ENCODE measurements at places on chromosomes 11 and 22. TPM values are rescaled to one million over a fixed set of nuclear protein-coding genes. Genes with fewer than 3 reads are reported as not detected.

DNA sequence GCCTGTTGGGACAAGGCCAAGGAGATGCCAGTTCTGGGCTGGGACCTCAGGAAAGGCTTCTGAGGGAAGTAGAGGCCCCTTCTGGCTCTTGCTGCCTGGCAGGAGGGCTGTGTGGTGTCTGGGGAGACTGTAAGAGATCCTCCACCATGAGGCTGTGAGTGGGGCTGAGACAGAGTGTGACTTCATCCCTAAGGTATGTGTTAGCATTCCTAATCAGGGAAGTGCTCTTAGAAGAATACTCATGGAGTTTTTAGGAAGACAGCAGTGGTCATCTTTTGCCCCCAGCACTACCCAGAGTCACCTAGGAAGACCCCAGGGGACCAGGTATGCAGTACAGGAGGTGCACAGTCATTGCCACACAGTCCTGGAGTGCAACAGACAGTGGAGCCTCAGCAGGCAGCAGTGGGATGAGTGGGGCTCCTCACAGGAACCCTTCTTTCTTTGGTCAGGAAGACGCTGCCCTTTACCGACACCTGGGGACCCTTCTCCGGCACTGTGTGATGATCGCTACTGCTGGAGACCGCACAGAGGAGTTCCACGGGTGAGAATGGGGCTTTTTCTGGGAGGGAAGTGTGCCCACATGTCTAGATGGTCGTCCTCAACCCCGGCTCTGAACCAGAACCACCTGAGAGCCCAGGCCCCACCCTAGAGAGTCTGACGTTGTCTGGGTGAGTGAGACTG lies 2.8 kb downstream of the RIC8A start:
- no peak for ATAC-seq

GRCh38 chr11:31871310-31872075 lies 60.4 kb upstream of the PAX6 start:
- no peak for ATAC-seq

DNA sequence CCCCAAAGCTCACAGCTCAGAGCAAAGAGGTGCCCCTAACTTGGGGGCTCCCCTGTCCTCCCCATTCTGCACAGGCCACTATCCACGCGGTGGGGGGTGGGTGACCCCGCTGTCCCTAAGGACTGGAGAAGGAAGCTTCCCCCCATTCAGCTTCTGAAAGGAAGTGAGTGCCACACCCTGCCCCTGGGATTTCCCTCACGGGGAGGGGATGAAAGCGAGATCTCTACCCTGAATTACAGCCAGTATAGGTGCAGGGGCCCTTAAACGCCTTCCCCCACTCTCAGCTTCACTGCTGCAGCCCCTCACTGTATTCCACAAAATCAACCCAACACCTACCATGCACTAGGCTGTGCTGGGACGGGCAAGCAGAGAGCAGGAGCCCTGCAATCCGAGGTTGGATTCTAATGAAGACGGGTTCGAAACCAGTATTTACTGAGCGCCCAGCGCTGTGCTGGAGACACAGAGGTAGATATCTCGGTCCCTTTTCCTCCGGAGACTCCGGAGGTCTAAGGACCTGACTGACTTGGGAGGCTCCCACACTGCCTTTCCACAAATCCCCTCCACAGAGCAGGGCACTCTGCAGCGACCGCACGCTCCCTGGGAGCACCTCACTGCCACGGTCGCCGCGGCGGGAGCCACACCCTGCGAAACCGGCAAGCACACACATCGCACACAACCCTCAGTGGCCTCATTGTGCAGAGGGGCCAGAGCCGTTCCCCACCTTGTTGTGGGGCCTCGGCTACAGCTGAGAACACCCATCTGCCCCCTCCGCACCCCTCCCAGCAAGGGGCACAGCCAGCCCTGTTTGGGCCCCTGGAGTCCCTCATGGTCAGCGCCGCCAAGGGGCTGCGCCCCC lies 1.8 kb downstream of the AHNAK start:
- no peak for ATAC-seq

DNA sequence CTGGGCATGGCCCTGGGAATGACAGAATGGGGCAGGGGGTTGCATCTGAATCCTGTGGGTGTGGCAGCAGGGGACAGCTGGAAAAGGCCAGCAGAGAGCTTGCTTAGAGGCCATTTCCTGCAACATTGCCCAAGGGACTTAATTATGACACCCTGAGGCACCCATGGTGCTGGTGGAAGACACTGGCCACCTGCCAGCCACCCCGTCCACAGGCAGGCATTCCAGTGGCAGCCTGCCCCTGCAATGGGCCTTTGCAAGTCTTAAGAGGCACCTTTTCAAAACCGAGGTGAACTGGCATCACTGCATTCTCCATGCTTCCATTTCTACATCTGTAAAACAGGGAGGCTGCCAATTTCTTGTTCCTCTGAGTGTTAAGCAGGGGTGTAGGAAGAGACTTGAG lies 21.6 kb upstream of the SUSD2 start:
- no peak for ATAC-seq

GRCh38 chr11:65976216-65977176 lies 15.0 kb downstream of the SART1 start:
- ATAC-seq: no peak

DNA sequence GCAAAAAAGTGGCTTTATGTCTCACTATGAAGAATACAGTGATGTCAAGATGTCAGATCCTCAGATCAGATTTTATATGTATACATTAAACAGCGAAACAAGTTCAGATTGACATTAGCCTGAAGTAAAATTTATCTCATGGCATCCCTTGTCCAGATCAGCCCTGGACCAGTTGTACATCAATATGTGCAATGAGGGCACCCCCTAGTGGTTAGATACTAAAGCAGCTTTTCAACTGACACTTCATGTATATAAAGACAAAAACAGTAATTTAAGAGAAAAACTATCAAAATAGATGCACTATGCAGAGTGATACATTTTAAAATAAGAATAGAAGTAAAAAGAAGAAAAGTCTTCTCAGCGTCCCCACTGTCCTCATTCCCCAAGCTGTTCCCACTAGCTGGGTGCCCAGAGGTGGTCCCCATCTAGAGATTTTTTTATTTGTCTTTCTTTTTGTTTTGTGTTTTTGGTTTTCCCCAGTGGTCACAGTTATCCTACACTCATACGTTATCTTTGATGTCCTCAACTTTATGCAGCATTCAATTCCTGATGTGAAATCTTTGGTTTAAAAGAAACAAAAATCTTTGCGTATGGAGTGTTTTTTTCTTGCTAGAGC lies 2193.4 kb upstream of the RAG2 start:
- ATAC-seq: no peak

DNA sequence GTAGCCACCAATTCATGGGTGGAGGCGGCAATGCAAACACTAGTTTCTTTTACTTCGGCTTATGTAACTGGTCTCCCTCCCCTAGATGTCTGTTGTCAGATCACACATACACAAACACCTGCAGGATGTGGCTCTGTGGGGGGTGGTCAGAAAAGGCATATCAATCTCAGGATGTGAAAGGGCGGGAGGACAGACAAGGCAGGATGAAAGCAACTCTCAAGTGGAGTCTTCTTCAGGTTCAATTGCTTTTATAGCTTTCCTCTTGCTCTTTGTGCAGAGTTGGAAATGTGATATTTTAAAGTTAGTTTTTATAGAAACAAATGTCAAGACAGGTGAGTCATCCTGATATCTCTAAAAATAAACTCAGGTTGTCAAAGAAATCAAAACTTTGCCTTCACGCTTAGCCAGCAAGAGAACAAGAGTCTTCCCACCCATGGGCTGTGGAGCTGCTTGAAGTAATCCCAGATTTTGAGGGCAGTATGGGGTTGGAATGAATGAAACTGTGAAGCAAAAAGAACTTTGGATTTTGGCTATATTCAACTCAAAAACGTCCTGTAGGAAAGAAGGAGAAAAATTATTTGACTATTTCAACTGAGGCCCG lies 423.4 kb downstream of the GUCY1A2 start:
- ATAC-seq: no peak

DNA sequence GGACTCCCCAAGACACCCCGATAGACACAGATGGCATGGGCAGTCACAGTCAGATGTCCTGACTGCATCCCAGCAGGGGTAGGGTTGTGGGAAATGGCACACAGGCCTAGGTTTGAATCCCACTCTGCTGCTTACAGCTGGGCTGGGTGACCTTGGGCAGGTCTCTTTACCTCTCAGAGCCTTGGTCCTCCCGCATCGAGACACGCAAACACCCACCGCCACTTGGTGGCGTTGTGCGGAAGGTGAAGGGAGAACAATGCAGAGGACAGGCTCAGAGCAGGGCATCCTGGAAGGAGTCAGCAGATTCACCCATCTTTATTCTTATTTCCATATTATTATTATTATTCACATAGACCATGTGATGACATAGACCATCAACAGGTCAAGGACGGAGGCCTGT lies 140.5 kb downstream of the MIAT start:
- ATAC-seq: no peak

DNA sequence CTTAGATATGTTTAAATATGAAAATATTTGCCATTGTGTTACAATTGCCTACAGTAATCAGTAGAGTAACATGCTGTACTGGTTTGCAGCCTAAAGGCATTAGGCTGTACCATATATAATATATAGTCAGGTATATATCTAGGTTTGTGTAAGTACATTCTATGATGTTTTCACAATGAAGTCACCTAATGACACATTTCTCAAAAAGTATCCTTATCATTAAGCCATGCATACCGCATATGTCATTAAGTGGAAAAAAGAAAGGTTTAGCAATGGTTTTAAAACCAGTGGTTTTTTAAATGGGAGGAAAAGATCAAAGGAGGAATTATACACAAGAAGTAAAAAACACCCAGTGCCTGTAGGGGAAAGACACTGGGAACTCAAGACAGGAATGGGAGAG lies 122.7 kb downstream of the RBFOX2 start:
- ATAC-seq: no peak

GRCh38 chr11:82663535-82663934 lies 70.1 kb downstream of the FAM181B start:
- ATAC-seq: no peak

DNA sequence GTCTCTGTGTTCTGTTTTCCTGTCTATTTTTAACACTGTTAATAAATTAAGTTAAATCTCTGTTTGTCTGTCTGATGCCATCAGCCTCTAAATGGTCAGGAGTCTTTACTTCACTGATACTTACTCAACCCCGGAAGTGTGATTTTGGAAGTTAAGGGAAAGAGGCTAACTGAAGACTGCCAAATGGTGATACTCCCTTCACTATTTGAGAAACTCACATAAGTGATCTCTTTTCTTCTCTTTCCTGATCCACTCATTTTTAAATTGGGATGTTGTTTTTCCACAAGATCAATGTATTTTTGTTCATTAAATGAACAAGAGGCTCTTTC lies 389 bp upstream of the CASP12 start:
- no peak for ATAC-seq

DNA sequence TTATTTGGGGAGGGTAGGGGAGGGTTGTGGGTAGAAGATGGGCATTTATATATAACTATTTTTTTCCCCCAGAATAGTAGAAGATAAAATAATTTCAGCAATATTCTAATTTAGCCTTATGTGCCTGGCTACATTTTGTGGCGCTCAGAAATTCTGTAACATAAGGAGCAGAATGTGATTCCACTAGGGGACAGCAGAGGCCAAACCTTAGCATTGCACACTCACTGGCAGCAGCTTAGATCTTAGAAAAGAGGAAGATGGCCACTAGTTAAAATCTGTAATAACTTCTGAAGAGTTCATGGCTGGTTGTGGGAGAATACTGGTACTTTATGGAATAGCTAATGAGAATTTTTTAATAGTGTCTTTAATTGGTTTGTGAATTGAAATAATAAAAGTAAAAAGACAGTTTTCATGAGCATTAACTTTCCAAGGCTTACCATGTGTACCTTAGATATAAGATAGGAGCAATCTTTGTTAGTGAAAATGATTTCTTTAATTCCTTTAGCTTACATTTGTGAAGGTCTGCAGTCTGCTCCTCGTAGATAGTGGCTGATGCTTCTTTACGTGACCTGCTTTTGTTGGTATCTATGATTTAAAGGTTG lies 33.1 kb downstream of the DDX10 start:
- peak; percentile 83 for ATAC-seq

GRCh38 chr11:73480677-73481076 lies 104.5 kb downstream of the RELT start:
- ATAC-seq: no peak

- no peak for ATAC-seq
Measured at GRCh38 chr22:28466399-28466798, 213.2 kb downstream of the TTC28 start.

GRCh38 chr11:122319691-122320620 lies 203.9 kb upstream of the BLID start:
- ATAC-seq: no peak

DNA sequence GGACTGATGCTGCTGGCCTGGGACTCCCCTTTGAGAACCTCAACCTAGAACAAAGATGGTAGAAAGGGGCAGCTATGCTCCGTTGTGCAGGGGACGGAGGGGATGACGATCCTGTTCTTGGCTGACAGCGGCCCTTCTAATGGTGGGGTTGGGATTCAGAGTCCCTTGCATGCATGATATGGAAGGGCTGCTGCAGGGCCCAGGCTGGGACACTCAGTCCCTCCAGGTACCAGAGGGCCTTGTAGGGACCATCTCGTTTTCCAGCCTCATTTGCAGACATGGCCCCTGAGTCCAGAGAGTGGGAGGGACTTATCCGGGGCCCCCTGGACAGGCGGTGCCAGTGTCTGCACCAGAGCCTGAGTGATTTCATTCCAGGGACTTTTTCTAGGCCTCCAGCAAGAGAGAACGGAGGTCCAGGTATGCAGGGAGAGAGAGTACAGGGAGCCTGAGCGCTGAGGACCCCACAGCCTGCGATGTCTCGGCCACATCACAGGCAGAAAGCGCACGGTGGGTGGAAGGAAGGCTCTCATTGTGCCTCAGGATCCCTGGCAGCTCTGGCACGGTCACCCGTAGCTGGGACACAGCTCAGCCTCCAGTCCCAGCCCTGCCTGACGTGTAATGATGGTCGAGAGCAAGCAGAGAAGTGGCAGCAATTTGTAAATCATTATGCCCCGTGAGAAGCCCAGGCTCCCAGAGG lies 860.8 kb downstream of the TBC1D22A start:
- ATAC-seq: no peak

GRCh38 chr11:61787928-61788491 lies 4.4 kb downstream of the TMEM258 start:
- no peak for ATAC-seq

GRCh38 chr11:47161134-47161854 lies 15.4 kb downstream of the ARFGAP2 start:
- peak; percentile 82 for ATAC-seq

- ATAC-seq: peak; percentile 13
Measured at GRCh38 chr22:17774206-17774925, at the start of gene BID. Gene BID, minus strand, starts transcription at chr22:17774469. Its CDS starts 24,353 bp downstream, at chr22:17750116.

DNA sequence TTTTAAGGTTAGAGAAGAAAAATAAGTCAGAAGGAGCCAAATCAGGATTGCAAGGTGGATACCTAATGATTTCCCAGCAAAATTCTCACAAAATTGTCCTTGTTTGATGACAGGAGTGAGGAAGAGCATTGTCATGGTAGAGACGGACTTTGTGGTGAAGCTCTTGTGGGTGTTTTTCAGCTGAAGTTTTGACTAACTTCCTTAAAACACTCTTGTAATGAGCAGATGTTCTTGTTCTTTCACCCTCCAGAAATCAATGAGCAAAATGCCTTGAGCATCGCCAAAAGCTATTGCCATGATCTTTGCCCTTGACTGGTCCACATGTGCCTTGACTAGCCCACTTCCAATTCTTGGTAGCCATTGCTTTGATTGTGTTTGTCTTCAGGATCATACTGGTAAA lies 20.0 kb downstream of the CALCB start:
- ATAC-seq: no peak

NAV2 gene
- total RNA-seq: 0.37 TPM

KRTAP5-2 gene
- not detected for total RNA-seq

IL10RA gene
- 63.0 TPM for total RNA-seq

RNF214 gene
- total RNA-seq: 18.6 TPM

FGF19 gene
- total RNA-seq: not detected

OR10D3 gene
- total RNA-seq: not detected

FAT3 gene
- not detected for total RNA-seq

ADM2 gene
- 1.3 TPM for total RNA-seq

OR6T1 gene
- not detected for total RNA-seq

FXYD6 gene
- 0.19 TPM for total RNA-seq

PGA3 gene
- not detected for total RNA-seq
